Stimulated activated CD8-positive, alpha-beta memory T cell treated with anti-CD3 and anti-CD28 coated beads, Interleukin-15, amount 100 ng/mL, for 1 hour (primary cell): ENCODE measurements at places on chromosomes 3 and 15.
A peak's percentile ranks its signal among the peaks of the same experiment; 100 is the strongest.

- DNase-seq: no peak
Observed at GRCh38 chr15:58159827-58160386, 21.7 kb downstream of the AQP9 start.

DNA sequence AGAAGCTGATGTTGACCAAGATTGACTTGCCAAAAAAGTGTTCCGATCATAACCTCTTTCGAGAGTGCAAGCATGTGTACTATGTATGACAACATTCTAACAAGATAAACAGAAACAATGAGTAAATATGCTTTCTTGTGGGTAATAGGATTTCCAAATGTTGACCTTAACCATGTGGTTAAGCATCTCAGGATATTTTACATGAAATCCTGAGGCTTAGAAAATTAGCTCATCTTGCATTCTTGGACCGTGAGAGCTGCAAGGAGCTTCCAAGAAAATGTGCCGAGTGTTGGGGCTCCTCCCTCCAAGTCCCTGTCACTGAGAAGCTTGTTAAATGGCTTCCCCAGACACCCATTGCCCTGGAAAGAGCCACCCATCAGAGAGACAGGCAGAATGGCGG is 50.1 kb downstream of the C3orf20 start:
- no peak for DNase-seq

GRCh38 chr15:28091313-28091712 is 7.8 kb downstream of the OCA2 start:
- DNase-seq: no peak

GRCh38 chr3:127779747-127780146 is 42.6 kb downstream of the MGLL start:
- DNase-seq: no peak

DNA sequence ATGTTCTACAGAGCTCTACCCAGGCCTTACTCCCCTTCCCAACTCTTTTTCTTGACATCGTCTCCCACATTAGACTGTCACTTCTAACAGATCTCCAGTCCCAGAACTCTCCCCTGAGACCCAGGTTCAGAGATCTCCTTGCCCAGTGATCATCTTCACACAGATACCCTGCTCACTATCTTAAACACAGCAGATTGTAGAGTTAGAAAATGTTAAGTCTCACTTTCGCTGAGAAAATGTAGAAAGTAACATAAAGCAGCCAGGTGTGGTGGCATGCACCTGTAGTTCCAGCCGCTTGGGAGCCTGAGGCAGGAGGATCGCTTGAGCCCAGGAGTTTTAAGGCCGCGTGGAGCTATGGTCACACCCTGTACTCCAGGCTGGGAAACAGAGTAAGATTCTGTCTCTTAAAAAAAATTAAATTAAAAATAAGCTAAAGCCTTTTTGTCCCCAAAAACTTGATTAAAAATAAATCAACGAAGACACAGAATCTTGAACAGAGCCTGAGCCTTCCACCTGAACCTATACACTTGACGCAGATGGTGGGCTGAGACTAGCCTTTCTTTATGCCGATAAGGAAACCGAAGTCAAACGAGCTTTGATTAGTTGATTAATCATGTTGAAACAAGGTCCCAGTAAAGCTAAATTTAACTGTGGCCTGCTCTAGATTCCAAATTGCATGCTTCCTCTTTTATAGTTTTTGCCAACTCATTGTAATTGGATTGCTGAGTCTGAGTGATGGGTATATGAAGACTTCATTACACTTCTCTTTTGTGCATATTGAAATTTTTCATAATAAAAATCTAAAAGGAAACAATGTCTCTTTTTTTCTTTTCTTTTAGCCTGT is 31.3 kb upstream of the BLM start:
- DNase-seq: no peak

GRCh38 chr3:155963570-155963969 is 93.1 kb downstream of the GMPS start:
- no peak for DNase-seq

GRCh38 chr15:78930577-78931388 is 14.1 kb downstream of the CTSH start:
- DNase-seq: no peak

DNA sequence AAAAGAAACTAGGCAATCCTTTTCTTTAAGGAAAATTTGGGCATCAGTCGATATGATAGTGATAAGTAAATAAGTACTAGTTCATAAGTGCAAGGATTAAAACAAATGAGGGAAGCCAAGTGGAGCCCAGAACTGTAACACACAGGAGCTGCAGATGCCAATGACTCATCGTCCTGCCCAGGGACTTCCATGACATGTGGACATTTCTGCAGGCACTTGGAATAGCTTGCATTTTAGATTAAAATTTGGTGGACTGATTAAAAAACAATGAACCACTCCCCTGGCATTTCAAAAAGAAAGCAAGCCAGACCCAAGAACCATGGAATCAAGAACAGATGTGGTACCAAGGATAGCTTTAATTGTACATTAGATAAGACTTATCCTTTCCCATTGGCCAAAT is 2.9 kb downstream of the SAMD7 start:
- DNase-seq: no peak

GRCh38 chr3:144270100-144270499 is 298.5 kb downstream of the DIPK2A start:
- no peak for DNase-seq

- DNase-seq: no peak
Observed at GRCh38 chr3:122615303-122615702, 37.9 kb downstream of the PARP15 start.

- DNase-seq: no peak
Observed at GRCh38 chr3:46853441-46854415, 9.5 kb downstream of the MYL3 start.

GRCh38 chr3:186826410-186826975 is 16.0 kb upstream of the ADIPOQ start:
- DNase-seq: no peak

GRCh38 chr3:70748593-70748992 is 436.2 kb upstream of the MDFIC2 start:
- DNase-seq: no peak

DNA sequence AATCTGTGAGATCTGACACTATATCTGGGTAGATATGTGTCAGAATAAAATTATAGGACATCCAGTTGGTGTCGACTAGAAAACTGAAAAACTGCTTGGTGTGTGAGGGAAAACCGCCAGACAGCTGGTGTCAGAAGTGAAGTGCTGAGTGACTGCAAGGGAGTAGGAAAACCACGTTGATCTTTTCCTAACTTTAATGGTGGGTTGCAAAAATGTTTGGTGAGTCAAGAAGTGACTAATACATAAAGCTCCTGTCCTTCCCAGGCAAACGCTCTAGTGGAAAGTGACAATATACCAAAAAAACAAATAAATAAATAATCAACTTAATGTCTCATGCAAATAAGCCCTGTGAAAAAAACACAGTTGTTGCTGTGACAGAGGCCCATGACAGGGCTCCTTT is 7.3 kb upstream of the CD96 start:
- DNase-seq: no peak

- DNase-seq: no peak
Observed at GRCh38 chr3:196903740-196904139, 36.0 kb downstream of the SENP5 start.

- peak; percentile 48 for DNase-seq
Observed at GRCh38 chr15:51776952-51777569, 25.7 kb downstream of the TMOD2 start.

- DNase-seq: no peak
Observed at GRCh38 chr3:2148561-2149340, 50.1 kb downstream of the CNTN4 start.

GRCh38 chr3:121496786-121497185 is 49.0 kb downstream of the POLQ start:
- DNase-seq: no peak

GRCh38 chr3:34808287-34808686 is 831.0 kb upstream of the ARPP21 start:
- DNase-seq: no peak

GRCh38 chr3:134249296-134249841 is 1.3 kb downstream of the RYK start:
- DNase-seq: no peak

- DNase-seq: no peak
Observed at GRCh38 chr3:157248590-157249422, 88.9 kb upstream of the CCNL1 start.

DNA sequence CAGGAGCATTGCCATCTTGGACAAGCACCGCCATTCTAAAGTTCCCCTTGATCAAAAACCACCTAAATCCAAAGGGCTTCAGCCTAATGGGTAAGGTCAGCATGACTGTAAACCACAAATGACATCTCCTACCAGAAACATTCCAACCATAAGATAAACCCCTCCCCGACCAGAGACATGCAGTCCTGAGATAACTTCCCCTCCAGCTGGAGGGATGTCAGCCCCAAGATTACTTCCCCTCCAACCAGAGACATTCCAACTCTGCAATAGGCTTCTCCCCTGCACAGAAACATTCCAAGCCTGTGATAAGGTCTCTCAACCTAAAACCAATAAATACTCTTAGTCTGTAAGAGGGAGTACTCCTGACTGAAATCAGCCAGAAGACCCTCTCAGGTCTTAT is 62.7 kb upstream of the DNAJC19 start:
- no peak for DNase-seq
